Upper lobe of left lung (tissue), 6 donors: ENCODE measurements at places on chromosomes 5 and 9. TPM values are rescaled to one million over a fixed set of nuclear protein-coding genes. Genes with fewer than 3 reads are reported as not detected.

Gene BASP1
- 34.6 TPM for total RNA-seq

- DNase-seq: no peak
Measured at GRCh38 chr9:134782921-134783698, 97.5 kb upstream of the FCN2 start.

DNA sequence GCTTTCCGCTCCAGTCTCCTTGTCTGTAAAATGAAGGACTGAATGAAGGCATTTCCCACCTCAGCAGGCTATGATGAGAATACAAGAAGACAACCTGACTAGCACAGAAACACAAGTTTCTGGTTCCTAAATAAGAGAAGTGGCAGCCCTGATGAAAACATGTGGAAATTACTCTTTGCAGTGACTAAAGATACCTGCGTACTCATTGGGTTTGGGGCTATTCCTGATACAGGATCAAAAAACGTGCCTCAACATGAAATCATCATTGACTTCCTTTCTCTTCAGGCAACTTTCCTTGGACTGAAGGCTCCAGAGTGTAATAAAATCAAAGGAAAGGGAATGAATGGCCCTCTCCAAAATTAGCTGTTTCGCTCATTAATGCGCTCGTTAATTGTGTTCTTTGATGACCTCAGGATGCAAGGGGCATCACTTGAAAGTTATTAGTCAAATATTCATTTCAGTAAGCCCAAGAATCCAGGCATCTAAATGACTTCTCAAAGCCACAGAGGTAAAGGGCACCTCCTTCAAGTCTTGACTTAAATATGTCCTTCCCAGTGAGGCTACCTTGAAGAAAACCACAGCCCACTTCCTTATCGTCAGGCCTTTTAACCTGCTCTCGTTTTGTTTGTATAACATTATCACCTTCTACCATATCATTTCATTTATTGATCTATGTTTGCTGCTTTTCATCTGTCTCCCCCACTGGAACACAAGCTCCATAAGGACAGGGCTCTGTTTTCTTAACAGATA is 68.9 kb downstream of the RASEF start:
- DNase-seq: no peak

- DNase-seq: no peak
Measured at GRCh38 chr9:93479726-93480125, 26.3 kb upstream of the FAM120AOS start.

DNA sequence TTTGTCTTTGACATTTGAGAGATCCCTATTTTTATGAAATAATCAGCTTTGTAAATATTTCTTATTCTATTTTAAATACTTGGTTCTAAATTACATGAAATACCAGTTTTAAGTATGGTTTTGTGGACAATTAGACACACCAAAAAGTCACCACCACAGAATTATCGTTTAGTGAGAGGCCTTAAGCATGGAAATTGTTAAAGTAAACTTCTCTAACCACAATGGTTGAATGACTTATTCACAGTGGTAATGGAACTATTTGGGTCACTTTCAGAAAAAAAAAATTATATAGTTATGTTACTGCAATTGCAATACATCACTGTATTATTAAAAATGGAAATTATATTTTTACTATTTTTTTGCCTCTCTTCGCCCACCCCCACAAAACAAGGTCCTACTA is 1252.5 kb downstream of the EFNA5 start:
- DNase-seq: no peak
